ENCODE measurements at places on chromosomes 13 and 19.

DNA sequence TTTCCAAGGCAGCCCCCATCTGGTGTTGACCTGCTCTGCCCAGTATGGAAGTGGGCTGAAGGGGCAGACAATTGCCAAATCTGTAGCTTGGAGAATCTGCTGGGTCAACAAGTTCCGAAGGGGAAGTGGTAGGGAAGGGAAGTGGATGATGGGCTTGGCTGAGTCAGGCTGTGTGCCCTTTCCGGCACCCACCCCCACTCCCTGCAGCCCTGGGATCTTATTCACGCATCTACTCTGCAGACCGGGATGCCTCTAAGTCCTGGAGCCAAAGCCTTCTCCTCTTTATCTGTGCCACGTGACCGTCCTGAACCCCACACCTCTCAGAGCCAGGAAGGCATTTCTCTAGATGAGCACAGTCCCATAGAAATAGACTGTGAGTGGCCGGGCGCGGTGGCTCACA is 7.5 kb upstream of the C5AR2 start:
- peak; percentile 33 for DNase-seq

- peak; percentile 79 for DNase-seq
Observed at GRCh38 chr19:6066661-6067646, 43.3 kb downstream of the RFX2 start.

- DNase-seq = no peak
Observed at GRCh38 chr19:42114412-42114811, 17.8 kb downstream of the POU2F2 start.

- no peak for DNase-seq
Observed at GRCh38 chr19:45462174-45462573, 5.6 kb upstream of the FOSB start.

GRCh38 chr19:16207490-16208025 is 9.8 kb downstream of the AP1M1 start:
- DNase-seq = no peak

- no peak for DNase-seq
Observed at GRCh38 chr13:52650731-52651130, 1.9 kb upstream of the SUGT1 start.

GRCh38 chr13:77397636-77398035 is 70.7 kb upstream of the MYCBP2 start:
- DNase-seq = no peak

- DNase-seq = no peak
Observed at GRCh38 chr19:1489463-1490310, 463 bp downstream of the PCSK4 start.

DNA sequence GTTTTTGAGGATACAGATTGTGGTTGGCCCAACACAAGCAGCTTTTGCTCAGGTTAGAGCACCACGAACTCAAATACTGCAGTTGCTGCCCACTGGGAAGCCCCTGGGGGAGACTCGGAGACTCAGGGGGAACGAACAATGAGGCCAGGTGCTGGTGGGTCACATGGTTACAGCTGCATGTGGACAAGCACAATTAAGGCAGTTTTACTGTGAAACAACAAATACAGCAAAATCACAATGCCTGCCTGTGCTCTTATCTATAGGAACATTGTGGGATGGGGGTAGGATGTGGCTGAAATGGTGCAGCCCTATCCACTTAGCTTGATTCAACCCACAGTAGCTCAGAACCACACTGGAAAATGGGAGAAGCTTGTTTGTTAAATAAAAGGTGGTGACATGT is 119.7 kb upstream of the SPATA13 start:
- no peak for DNase-seq

- DNase-seq = no peak
Observed at GRCh38 chr13:44739539-44739938, 163.4 kb upstream of the TSC22D1 start.

DNA sequence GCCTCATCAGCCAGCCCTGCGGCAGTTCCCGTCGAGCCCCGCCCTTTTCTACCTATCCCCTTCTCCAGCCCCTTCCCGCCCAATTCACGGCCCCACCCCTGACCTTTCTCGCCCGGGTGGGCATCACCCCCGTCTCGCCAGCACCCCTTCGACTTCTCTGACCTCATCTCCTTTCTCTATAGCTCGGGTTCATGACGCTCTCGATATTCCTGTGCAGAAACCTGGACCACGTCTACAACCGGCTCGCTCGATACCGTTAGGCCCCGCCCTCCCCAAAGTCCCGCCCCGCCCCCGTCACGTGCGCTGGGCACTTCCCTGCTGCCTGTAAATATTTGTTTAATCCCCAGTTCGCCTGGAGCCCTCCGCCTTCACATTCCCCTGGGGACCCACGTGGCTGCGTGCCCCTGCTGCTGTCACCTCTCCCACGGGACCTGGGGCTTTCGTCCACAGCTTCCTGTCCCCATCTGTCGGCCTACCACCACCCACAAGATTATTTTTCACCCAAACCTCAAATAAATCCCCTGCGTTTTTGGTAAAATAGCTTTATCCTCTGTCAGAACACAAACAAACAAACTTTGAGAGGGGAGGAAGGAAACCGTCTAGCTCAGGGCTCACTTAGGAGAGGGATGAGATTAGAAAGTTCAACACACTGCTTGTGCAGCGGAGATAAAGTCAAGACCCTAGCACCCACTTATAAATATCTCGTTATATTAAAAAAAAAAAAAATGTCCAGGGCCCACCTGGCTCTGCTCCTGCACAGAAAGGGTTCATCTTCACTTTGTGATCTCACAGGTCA is 5.1 kb downstream of the CD37 start:
- DNase-seq = no peak

DNA sequence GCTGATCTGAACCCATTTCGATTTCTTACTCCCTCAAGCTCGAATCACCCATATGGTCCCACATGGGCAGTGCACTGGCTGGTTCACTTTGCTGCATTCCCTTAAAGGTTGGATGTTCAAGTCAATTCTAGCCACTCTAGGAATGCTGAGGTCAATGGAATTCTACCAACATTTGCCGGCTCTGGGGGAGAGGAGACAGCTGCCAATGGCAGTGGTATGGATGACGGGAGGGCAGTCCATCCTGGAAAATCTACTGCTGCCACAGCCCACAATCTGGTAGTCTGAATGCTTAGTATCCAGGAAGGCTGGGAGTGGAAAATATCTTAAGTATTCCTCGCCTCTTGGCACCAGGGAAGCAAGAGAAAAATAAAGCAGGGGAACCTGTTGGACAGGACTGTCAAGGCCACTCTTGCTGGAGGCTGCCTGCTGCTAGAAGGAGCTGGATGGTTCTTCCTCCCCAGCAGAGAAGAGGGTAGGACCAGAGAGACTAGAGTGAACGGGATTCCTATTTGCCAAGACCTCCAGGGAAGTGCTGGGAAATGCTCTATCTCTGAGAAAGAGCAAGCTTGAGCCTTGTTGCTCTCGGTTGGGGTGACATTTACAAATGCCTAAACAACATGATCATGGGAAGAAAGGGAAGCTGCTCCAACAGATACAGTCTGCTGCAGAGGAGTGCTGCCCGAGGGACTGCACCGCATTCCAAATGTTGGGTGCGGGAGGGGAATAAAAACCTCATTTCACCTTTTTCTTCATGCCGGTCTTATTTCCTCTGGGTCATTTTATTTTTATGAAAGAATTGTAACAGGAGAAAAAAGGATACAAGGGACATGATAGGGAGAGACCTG is 20.7 kb upstream of the HMGB1 start:
- no peak for DNase-seq

- no peak for DNase-seq
Observed at GRCh38 chr13:25764378-25764777, 287.4 kb downstream of the SHISA2 start.

- no peak for DNase-seq
Observed at GRCh38 chr13:45781553-45782326, 69.8 kb downstream of the SIAH3 start.

DNA sequence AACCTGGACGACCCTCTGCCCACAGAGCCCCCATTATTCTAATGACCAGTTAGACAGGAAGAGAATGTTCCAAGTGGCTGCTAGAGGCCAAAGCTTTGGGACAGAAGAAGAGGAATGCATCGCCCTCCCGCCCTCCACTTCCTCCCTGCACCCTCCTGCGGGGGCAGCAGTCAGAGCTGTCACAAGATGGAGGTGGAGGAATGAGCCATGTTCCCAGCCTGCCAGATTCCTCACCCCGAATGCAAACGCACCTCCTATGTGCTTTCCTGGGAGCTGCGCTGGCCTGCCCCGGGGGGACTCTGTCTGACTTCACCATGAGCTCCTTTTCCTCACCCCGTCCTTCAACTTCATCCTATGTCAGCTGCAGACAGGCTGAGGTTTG is 1.7 kb downstream of the YJEFN3 start:
- DNase-seq = no peak

DNA sequence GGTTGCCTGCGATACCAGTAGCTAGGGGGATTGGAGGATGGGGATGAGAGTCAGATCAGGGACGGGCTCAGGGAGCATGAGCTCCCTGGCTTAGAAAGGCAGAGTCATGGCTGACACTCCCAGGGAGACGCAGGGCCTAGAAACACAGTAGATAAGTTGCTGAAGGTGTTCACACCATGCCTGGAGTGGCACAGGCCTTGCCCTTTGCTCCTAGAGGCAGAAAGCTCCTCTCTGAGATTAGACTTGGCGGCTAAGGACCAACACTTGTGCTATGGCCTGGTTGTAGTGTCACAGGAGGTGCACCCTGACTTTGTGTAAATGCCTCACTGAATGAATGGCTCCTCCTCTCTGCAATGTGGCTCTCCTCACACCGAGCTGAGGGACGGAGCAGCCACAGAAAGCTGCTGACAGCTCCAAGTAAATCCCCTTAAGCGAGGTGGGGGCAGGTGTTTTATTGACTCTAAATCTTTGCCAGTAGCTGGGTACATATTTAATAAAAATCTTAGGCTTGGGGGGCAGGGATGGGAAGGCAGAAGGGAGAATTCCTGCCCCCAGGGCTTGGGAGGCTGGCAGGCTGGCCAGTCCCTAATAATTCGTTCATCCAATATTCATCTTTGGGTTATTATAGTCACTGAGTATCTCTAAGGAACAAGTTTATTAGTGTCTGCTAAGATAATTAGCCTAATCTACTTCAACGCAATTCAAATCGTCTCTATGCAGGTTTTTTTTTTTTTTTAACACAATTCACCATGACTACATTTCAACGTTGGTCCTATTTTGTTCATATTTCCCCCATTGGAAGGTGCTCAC is 54.9 kb downstream of the SIAH3 start:
- DNase-seq = no peak

DNA sequence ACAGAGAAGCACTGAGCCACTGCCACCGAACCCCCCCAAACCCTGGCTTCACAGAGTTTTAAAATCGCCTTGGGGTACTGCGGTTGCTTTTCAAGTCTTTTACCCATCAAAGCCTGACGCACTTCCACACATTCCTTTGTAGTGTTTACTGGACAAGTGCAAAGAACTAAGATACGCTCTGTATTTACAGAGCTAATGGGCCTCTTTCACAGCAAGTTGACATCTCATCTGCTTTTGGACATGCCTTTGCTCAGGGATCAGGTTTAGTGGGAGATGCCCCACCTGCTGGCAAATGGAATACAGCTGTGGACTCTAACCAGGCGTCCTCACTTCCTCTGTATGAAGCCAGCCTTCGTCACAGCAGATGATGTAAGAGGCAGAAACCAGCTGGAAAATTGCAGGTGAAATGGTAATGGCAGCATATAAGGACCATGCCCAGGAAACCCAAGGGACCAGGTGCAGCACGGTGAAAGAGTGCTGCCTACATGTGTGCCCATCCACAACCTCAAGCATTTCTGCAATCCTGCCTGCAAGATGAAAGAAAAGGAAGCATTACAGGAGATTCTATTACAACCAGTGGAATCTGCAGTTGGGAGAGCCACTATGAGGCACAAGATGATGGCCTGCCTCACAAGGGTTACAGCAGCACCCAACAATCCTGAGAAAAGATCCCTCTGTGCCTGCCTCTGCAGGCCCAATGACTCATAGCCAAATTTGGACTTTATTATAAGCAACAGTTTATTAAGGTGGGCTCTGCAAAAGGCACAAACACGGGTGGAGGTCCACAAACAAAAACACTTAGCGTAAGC is 34.7 kb downstream of the BRD4 start:
- DNase-seq = no peak

- DNase-seq = no peak
Observed at GRCh38 chr19:7618771-7619510, 10.4 kb downstream of the XAB2 start.

DNA sequence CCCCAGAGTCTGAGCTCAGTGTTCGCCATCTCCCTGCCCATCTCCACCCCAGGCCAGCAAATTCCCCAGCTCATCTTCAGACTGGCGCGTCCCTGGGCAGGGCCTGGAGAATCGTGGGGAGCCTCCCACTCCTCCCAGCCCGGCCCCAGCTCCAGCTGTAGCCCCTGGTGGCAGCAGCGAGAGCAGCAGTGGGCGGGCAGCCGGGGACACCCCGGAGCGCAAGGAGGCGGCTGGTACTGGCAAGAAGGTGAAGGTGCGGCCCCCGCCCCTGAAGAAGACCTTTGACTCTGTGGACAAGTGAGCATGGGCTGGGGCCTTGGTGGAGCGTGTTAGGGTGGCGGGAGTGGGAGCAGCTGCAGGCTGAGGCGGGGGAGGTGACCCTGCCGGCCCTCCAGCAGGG is 8.4 kb upstream of the PRR19 start:
- DNase-seq = no peak

GRCh38 chr13:33696530-33696929 is 121.4 kb upstream of the RFC3 start:
- DNase-seq = no peak

DNA sequence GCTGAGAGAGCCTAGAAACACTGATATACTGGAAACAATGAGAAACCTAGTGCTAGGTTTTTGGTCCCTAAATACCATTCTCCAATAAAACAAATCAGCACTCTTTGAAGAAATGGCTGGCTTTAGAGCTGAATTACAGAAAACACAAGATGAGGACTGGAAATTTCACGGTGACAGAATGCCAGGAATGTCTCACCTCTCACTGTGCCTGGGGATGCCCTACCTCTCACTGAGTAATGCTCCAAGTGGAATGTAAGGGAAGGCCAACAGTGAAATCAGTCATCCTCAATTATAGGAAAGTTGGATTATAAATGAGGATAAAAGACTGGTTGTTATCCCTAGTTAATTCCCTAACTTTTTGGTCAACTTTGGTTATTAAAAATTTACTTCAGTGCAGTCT is 259.0 kb downstream of the NALCN start:
- DNase-seq = no peak

- no peak for DNase-seq
Observed at GRCh38 chr13:77372275-77372674, 45.4 kb upstream of the MYCBP2 start.

DNA sequence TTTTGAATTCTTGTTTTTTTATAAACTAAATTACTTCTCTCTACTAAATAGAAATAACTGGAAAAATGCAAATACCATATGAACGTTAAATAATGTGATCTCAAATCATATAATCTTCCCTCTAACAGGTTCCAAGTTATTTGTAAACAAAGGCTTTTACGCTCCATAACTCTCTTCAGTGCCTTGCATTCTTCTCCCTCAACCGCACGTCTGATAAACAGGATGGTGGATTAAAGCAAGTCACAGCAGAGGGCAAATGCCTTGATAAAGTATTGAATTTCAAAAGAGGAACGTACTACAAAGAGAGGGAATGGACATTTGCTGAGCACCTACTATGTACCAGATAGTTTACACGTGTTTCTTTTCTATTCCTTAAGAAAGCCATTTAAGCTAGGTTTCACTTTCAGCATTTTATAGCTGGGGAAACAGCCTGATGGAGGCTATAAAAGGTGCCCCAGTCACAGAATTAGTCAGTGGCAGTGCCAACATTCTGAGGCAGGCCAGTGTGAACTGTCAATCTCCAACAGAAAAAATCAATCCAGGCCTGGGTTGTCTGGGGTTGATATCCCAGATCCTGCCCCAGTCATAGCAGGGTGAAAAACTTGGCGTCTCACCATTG is 15.8 kb downstream of the MRPS31 start:
- DNase-seq = no peak

Data from hippocampal formation (tissue), 2 donors.